ENCODE measurements at places on chromosomes 4 and X.

DNA sequence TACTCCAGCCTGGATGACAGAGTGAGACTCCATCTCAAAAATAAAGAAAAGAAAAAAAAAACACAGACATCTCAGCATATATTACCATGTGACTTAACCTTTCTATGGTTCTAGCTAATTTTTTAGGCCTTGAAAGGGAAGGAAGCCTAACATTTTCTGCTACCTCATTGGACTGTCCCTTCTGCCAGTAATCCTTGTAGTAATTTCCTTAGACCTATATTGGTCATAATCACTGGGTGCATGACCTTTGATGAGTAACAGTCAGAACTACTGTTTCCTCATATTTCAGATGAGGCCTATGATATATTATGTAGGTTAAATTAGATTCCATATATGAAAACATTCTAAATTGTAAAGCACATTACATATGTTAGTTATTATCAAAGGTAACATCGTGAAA lies 9.6 kb downstream of the XIAP start:
- DNase-seq, result no peak

- no peak for DNase-seq
Measured at GRCh38 chr4:94395562-94395961, 52.9 kb upstream of the HPGDS start.

DNA sequence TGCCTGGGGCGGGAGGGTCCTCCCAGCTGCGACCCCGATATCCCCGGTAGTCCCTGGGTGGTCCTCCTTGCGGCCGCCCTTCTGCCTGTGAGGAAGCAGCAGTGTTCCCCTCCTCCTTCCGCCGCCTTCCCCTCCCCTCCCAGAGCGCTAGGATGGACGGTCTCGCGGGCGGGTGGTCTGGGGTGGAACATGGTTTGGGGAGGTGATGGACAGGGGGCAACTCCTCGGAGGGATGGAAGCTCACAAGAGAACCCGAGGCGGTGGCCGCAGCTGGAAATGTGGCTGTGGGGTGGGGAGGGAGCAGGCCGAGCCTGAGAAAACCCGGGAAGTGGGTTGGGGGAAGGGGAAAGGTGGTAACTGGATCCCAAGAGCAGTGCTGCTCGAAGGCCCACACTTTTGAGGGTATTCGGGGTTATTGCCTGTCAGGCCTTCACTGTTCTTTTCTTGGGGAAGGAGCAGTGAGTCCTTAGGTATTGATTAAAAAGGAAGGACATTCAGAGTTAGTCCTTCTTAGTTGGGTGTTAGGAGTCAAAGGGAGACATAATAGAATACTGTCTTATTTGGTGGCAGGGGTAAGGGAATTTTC lies 581 bp downstream of the UBE2K start:
- peak; percentile 40 for DNase-seq

DNA sequence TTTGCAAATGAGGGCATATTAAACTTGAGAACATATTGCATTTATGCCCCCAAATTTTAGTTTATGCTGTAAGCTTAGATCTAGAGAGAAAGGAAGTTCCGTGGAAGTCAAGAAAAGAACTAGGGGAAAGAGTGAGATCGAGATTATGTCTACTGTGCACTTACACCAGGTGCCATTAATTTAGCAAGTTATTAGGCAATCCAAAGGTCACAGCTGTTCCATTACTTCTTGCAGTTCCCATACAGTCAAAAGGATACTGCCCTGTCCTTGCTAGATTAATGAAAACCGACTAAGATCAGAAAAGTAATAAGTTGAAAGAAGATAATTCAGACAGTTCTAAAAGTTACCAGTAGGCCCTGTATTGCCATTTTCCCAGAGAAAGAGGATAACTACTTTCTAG lies 49.3 kb upstream of the SLC7A11 start:
- DNase-seq, result no peak

DNA sequence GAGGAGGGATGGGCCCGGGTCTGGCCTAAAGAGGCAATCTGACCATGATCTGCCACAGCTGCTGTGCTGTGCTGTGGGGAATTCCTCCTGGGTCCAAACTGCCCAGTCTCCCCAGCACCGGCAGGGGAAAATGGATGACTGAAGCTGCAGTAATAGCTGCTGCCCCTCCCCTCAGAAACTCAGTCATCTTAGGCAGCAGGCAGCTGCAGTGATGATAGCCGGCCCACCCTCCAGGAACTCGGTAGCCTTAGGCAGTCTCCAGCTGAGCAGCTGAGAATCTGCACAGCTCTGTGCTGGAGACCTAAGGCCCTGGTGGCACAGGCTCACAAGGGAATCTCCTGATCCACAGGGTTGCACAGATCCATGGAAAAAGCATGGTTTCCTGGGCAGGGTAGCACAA lies 113.4 kb upstream of the USP38 start:
- DNase-seq, result no peak

DNA sequence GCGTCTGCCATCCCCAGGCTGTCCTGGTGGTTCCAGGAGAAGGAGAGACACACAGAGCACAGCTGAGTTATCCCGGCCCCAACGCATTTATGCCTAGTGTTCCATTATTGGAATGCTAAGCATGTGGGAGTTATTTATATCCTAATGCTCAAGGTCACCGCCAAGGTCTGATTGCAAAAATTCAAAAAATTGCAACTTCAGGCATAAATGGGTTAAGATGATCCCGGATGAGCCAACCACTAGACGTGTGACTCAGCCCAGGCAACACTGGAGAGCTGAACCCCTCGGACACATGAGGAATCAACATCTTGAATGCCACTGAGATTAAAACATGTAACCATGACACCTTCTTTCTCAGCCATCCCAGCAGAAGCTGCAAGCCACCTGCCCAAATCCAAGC lies 3.8 kb upstream of the ZCCHC4 start:
- no peak for DNase-seq

DNA sequence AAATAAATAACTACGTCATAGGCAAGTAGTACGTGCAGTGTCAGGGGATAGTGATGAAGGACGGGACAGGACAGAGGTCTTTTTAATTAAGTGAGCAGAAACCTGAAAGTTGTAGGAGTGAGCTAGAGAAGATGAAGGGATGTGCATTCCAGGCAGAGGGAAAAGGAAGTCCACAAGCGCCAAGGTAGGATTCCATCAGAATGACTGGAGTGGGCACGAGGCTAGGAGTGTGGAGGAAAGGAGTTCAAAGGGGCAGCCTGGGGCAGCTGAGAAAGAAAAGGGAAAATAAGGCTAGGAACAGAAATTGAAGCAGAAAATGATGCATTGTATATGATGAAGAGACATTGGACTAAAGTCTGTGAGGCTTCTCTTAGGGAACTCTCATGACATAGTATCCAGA lies 192.2 kb upstream of the TLL1 start:
- DNase-seq, result no peak

- no peak for DNase-seq
Measured at GRCh38 chr4:184755278-184755677, 21.4 kb upstream of the CENPU start.

DNA sequence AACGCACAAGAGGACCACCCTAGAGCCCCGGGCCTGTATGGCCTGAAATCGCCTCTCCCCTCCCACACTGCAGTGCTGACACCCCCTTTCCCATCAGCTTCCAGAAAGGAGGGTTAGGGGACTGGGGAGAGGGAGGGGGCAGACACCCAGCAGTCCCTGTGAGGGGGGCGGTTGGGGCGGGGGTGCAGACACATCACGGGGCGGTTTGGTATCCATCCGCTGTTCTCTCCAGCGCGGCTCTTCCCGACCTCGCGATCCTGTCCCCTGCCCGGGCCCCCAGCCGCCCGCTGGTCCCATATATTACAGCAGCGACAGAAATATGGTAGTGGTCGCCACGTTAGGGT lies 404 bp upstream of the GPRASP2 start:
- DNase-seq, result no peak

DNA sequence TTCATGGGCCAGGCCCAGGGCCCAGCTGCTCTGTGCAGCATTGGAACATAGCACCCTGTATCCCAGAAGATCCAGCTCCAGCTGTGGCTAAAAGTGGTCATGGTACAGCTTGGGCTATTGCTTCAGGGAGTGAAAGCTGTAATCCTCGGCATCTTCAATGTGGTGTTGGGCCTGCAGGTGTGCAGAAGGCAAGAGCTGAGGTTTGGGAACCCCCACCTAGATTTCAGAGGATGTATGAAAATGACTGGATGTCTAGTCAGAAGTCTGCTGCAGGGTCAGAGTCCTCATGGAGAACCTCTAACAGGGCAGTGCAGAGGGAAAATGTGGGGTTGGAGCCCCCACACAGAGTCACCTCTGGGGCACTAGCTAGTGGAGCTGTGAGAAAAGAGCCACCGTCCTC lies 341.7 kb downstream of the PPP3CA start:
- DNase-seq, result no peak

GRCh38 chr4:38207110-38207457 lies 246.9 kb downstream of the PTTG2 start:
- DNase-seq, result no peak

Measured in RPMI8226 (cell line).